NCI-H510A treated with DMSO at 0.1 percent for 48 hours (cell line): ENCODE measurements at places on chromosomes 11 and 22.

DNA sequence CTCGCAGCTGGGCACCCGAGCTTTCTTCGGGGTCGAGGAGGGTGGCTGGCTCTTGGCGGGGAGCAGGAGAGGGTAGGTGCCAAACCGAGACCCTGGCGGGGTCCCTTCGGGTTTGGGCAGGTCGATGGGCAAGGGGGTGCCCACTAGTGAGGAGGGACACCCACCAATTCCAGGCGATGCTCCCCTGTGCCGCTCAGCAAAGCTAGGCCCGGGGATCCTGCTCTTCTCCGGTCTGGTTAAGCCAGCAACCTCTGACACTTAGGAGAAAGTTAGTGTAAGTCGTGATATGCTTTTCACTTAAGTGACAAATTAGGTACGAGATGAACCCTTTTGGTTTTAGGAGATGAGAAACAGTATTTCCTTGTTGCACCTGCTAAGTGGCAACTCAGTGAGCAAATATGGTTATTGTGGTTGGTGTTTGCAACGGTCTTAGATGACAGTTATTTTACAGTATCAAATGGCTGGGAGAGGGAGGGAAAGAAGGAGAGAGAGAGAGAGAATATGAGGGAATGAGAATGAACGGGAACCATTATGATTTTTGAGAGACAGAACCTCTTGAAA, 565 bp downstream of the NUCB2 start:
- DNase-seq: peak; percentile 70

DNA sequence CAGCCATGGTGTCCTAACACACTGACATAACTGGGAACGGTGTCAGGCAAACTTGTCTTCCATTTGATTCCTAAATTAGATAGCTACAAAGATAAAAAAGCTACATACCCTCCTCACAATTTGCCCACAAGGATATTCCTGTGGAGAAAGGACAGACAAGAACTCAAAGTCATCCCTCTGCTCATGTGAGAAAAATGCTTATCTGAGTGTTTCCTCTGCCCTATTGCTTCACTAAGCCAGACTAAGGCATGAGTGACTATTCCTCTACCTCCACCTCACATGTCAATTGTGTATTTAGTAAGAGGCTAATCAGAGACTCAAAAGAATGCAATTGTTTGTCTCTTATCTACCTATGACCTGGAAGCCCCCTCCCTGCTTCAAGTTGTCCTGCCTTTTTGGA, 247.7 kb downstream of the DDX10 start:
- DNase-seq: no peak

DNA sequence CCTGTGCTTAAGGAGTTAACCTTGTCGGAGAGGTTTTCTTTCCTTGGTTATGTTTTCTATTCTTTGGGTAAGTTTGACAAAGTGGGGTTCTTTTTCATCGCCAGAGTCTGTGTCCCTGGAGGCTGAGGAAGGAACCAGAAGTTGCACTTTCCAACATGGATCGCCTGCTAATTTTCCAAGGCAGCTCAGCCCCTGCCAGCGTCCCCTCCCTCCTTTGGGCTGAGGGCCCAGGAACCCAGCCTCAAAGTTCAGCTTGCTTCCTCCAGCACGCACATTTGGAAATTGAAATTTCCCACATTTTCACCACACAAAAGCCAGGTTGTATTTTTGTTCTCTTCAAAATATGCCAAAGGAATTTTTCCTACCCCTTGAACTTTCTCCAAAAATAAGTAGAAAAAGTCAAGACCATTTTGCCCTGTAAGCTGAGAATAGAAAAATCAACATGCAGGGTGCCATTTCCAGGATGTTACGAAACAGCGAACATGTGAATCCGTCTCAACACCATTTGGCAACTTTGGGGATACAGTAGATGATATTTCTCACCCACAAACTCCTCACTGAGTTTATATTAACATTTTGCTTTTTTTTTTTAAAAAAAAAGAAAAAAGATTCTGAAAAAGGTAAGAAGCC, 343.5 kb downstream of the TENM4 start:
- no peak for DNase-seq

DNA sequence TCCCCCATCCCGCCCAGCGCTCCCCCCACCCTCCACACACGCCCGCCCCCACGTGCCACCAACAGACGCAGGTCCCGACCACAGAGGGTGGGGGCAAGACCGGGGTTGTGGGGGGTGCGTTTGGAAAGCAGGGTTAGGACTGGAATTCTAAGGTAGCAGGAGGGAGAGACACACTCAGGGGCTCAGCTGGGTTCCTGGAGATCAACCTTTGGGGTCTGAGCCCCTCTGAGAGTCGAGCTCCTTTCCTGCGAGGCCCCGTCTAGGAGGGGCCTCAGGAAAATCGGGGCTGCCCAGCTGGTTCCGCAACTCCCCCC, 429 bp downstream of the PGGHG start:
- DNase-seq: no peak

GRCh38 chr11:93501856-93502255, 41.3 kb downstream of the SMCO4 start:
- no peak for DNase-seq

DNA sequence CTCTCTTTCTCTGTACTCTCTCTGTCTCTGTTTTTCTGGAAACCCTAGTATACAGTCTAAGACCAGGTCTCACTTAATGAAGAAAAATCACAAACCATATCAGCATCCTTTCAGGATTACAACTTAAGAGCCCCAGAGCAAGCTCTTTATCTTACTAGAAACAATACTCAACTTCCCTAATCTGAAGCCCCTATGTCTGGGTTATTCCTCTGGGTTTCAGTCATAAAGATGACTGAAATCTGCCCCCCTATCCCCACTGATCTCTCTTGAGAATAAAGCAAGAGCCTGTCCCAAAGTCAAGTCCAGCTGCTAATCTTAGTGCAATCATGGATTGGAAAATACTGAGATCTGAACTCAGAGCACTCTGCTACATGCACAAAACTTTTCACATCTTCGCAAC, 53.9 kb upstream of the PICALM start:
- DNase-seq: no peak

DNA sequence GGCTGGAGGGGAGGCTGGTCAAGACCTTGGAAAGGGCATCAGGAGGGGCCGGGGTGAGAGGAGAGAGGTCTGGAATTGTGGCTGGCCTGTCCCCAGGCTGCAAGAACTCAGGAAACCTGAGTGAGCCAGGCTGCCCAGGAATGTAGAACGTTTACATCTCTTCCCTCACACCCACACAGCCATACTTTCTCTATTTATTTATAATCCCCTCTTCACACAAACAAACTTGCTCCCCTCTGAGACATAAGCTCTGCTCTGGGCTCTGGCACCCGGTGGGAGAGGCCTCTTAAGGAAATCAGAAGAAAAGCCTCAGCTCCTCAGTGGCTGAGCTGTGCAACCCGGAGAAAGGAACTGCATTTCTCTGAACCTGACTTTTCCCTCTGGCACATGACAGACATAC, 5.5 kb downstream of the CHRDL2 start:
- no peak for DNase-seq

- DNase-seq: no peak
These were observed 16.8 kb upstream of the P2RY2 start for GRCh38 chr11:73201249-73201648.

GRCh38 chr11:119420631-119421030, 2.3 kb downstream of the THY1 start:
- no peak for DNase-seq

DNA sequence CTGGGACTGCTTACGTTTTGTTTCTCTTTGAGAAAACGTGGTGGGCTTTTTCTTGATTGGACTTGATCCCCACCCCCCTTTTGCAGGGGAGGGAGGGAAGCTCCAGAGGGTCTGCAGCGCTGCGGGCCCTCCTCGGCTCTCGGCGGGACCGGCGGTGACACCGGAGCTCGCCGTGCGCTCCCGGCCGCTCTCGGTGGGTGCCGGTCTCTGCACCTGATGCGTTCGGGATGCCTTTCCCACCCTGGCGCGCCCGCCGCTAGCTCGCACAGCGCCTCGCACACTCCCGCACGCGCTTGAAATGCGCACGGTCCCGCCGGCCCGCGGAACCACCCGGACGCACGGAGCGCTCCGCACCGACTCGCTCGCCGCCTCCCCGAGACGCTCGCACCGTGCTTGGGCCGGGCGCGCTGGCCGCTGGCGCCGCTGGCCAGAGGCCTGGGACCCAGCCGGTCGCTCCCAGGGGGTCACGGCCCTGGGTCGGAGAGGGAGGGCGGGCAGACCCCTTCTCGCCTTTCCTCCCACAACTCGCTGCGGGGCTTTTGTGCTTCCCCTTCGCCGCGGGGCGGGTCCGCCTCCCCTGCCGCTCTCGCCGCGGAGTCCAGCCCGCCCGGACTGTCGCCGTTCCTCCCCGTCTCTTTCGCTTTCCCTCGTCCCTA, 1.0 kb downstream of the ZBTB16 start:
- no peak for DNase-seq

- DNase-seq: peak; percentile 13
These were observed 74.0 kb upstream of the TCF20 start for GRCh38 chr22:42344361-42344905.

DNA sequence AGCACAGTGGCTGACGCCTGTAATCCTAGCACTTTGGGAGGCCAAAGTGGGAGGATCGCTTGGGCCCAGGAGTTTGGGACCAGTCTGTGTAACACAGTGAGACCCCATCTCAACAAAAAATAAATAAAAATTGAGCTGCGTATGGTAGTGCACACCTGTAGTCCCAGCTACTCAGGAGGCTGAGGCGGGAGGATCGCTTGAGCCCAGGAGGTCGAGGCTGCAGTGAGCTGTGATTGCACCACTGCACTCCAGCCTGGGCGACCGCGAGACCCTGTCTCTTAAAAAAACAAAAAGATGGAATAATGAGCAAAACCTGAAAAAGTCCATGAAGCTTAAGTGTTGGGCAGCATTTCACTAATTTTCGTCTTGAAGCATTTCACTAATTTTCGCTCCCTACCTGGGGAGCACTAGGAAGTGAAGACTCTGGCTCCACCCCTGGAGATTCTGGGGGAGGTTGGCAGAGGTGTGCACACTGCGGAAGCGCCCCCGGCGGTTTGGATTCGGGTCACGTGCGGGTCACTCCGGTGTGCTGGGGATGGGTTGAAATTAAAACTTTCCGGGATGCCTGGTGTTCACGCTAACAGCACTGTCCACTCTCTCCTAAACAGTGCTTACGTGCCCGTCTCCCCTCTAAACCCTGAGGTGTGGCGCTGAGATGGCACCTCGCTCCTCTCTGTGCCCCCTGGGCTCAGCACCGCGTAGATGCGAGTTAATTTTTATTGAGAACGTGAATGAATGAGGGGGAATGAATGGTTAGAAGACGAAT, 906 bp upstream of the NAA40 start:
- no peak for DNase-seq

DNA sequence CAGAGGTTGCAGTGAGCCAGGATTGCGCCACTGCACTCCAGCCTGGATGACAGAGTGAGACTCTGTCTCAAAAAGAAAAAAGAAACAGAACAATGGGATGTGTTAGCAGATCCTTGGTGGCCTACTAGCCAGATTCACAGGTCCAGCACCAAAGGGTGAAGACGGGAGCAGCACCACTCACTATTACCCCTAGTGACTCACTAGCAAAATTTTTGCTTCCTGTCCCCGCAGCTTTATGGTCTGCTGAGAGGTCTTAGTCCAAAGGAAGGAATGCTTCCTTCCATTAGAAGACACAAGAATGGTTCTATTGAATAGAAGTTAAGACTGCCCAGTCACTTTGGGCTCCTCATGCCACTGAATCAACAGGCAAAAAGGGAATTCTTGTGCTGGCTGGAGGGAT, 35.9 kb upstream of the NUP50 start:
- DNase-seq: no peak

DNA sequence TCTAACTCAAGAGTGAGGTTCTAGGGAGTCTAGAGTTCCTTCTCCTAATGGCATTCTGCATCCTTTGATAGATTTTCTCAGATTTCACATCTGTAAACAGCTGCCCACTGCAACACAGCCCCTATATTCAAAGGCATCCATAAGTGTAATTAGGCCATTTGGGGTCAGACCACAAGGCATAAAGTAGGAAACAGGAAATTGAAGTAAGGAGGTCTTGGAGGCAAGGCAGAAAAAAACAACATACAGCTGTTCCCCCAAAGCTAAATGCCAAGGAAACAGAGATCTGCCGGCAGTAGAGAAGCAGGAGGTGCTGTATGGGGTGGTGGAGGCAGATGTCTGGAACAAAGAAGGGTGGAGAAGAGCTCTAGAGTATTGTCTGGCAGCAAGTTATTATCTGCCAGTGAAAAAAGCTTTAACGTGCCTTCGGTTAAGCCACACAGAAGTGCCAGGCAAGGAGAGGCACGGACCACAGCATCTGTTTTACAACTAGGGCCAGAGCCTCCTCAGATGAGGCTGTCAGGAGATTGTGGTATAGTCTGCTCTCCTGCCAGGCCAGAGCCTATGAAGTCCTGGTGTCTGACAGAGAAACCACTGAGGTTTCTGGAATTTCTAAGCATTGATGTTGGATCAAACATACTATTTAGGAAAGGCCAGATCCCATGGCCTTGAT, 100.2 kb upstream of the CHRM4 start:
- DNase-seq: no peak

DNA sequence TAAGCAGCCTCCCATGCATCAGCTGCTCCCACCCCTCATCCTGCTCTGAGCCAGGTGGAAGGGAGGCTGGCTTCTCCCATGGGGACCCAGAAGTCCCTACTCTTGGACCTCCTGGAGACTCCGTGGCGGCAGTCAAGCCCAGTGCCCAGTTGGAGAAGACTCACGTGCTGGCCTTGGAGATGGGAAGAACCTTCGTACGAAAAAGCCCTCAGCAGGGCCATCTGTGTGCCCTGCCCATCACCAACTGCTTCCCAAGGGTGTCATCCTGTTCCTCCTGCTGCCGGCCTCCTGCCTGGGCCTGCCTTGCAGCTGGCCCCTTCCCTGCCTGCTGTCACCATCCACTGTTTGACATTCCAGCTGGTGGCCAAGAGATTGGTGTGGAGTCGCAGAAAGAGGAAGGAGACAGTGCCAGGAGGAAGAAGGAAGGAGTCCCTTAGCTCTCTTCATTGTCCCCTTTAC, 28.0 kb downstream of the ARHGAP1 start:
- no peak for DNase-seq

- DNase-seq: peak; percentile 0
These were observed at the start of gene CHRNA10 for GRCh38 chr11:3671334-3672254. TSS of gene CHRNA10 (minus strand) at chr11:3671384. CDS start at chr11:3671312, 72 bp downstream.

GRCh38 chr11:19886498-19886897, 173.9 kb downstream of the NAV2 start:
- no peak for DNase-seq

GRCh38 chr11:63940786-63941185, 2.0 kb downstream of the NAA40 start:
- no peak for DNase-seq

GRCh38 chr11:70405679-70406395, 7.5 kb downstream of the CTTN start:
- no peak for DNase-seq

DNA sequence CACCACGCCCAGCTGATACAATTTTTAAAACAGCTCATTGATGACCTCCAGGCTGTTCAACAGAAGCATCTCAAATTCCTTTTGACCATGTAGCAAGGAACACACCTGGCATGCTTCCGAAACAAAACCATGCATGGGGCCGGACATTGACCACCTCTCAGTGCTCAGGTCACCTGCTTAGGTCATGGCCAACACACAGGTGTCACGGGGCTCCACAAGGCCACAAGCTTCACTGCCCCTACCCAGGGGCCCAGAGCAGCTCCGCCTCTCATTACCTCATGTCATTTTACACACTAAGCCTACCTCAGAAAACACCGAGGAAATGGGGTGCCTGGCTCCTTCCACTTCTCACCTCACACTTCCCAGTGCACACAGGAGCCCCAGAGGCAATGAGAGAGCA, 26.6 kb downstream of the YPEL1 start:
- no peak for DNase-seq

GRCh38 chr11:121221496-121222200, 70.9 kb upstream of the SC5D start:
- DNase-seq: no peak

GRCh38 chr11:75424396-75424795, 8.6 kb downstream of the KLHL35 start:
- no peak for DNase-seq

- DNase-seq: no peak
These were observed 2.0 kb upstream of the RELT start for GRCh38 chr11:73374151-73374550.
